Ascending aorta (tissue), 2 donors: ENCODE measurements at places on chromosomes 16 and 17. TPM values are rescaled to one million over a fixed set of nuclear protein-coding genes. Genes with fewer than 3 reads are reported as not detected.
A peak's percentile ranks its signal among the peaks of the same experiment; 100 is the strongest.

DNA sequence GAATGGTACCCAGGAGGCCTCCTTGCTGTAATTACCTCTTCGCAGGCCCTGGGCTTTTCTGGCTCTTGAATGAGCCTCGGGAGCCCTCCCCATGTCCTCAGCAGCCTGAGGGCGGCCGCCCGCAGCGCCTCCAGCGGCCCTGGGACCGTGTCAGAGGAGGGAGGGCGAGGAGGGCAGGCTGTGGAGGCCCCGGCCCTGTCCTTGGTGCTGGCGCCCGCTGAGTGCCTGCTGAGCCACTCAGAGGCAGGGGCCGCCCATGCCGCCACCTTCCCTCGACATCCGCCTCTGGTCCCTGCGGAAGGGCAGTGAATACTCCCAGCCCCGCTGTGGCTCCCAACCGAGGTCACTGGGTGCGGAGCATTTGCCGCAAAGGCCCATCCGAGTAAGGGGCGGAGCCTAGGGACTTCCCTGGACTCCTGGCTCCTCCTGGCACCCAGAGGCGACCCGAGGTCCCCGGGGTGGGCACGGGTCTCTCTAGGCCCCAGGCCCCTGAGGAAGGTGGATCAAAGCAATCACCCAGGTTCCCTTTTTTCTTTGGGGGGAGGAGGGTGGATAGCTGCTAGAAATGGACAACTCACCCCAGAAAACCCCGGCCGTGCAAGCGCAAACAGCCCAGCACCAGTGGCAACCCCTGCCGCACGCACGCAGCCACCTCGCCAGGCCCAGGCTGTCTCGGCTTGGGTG is 2.8 kb downstream of the RBFOX3 start:
- DNase-seq = no peak
- peaks cover 11% of the 10 kb centered on the region for H3K27me3 ChIP-seq
- H3K27ac ChIP-seq = no peak overlapping the region
- no peak overlapping the region for H3K4me3 ChIP-seq
- no peaks in the 10 kb centered on the region for H3K4me1 ChIP-seq
- no peaks in the 10 kb centered on the region for H3K36me3 ChIP-seq

DNA sequence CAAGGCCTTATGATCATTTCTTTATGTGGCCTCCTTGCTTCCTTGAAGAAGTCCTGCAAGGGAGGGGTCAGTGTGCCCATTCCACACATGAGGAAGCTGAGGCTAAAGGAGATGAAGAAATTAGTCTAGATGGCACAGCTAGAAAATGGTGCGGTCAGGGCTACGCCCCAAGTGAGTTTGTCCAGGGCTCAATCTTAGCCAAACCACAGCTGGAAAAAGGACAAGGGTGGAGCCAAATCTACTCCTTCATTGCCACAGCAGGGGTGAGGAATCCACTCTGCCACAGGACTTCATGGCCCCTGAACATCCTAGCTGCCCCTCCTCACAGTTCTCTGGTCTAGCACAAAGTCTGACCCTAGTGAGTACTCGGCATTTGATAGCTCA is 16.2 kb downstream of the BEAN1 start:
- no peaks in the 10 kb centered on the region for H3K36me3 ChIP-seq
- no peak for DNase-seq
- H3K4me1 ChIP-seq = no peaks in the 10 kb centered on the region
- H3K4me3 ChIP-seq = no peak overlapping the region

The LGALS9B gene
- not detected for total RNA-seq

DNA sequence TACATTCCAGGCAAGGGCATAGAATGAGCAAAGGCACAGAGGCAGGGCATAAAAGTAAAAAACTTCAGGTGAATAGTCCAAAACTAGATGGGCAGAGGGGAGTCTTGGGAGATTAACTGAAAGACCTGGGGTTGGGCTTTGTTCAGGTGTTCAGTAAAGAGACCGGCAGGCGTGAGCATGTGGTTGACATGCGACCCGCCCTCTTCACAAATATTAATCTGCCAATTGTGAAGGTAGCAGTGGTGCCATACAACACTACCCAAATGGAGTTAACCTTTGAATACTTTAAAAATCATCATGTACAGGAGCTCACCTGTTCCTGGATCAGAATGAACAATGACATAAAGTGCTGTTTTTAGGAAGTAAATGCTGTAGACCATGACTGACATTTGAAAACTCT is 225.5 kb downstream of the LGALS9B start:
- peaks cover 16% of the 10 kb centered on the region for H3K36me3 ChIP-seq
- H3K27ac ChIP-seq = no peak overlapping the region
- H3K27me3 ChIP-seq = no peaks in the 10 kb centered on the region
- H3K4me1 ChIP-seq = no peaks in the 10 kb centered on the region
- H3K4me3 ChIP-seq = no peak overlapping the region
- no peak for DNase-seq

- no peak for DNase-seq
- peaks cover 35% of the 10 kb centered on the region for H3K36me3 ChIP-seq
Observed at GRCh38 chr16:19542138-19542821, 13.2 kb upstream of the VPS35L start.

The KRT40 gene
- total RNA-seq = not detected

DNA sequence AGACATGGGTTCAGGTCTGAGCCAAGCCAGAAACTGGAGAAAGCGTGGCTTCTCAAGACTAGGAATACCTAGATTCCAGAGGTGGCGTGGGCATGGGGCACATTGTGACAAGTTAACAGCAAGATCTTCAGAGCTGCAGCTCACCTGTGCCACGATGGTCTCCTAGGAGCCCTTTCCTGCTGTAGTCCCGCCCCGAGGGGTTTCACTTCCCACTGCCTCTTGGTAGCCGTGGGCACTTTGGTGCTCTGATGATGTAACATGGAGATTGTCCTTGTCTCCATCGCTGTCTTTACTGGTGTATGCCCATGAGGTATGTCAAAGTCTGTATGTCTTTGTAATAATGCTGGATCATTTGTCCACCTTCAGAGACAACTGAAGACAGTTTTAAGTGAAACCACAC is 89.7 kb downstream of the WWOX start:
- no peak overlapping the region for H3K27ac ChIP-seq
- H3K27me3 ChIP-seq = no peaks in the 10 kb centered on the region
- H3K36me3 ChIP-seq = no peaks in the 10 kb centered on the region

- no peak overlapping the region for H3K27ac ChIP-seq
- no peak for DNase-seq
- H3K4me1 ChIP-seq = peaks cover 22% of the 10 kb centered on the region
- H3K4me3 ChIP-seq = no peak overlapping the region
- H3K27me3 ChIP-seq = peaks cover 3% of the 10 kb centered on the region
Observed at GRCh38 chr17:14303343-14304221, 2.7 kb downstream of the HS3ST3B1 start.

- no peak for DNase-seq
- no peaks in the 10 kb centered on the region for H3K4me1 ChIP-seq
- H3K27ac ChIP-seq = no peak overlapping the region
- H3K36me3 ChIP-seq = no peaks in the 10 kb centered on the region
Observed at GRCh38 chr17:41657936-41658335, 30.7 kb upstream of the EIF1 start.

The RASD1 gene
- 293 TPM for total RNA-seq

GRCh38 chr17:45294506-45294905 is 22.3 kb downstream of the MAP3K14 start:
- H3K4me3 ChIP-seq = no peak overlapping the region
- DNase-seq = no peak
- peaks cover 4% of the 10 kb centered on the region for H3K36me3 ChIP-seq
- H3K4me1 ChIP-seq = peaks cover 61% of the 10 kb centered on the region
- peak overlapping the region; percentile 81 for H3K27ac ChIP-seq

DNA sequence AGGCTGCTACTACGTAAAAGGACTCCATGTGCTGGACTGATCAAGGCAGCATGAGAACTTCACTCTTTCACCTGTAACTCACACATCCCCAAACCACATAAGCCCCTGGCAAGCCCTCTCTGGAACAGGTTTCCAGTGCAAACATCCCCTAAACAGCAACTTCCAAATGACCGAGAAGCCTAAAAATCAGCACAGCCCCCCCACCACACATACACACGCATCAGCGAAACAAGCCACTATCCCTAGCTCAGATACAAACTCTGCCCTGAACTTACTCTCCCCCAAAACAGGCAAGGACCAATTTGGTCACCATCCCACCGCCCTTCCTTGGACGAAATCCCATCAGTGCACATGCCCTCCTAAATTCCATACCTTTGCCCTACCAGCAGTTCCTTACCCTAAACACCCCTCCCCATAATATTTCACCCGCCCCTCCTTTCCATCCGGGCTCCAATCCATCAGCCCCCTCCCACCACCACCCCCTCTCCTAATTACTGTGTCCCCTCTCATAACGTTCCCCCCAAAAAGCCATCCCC is 735 bp downstream of the LSM12 start:
- H3K4me1 ChIP-seq = peaks cover 22% of the 10 kb centered on the region
- peak overlapping the region; percentile 94 for H3K27ac ChIP-seq
- no peaks in the 10 kb centered on the region for H3K27me3 ChIP-seq
- H3K36me3 ChIP-seq = no peaks in the 10 kb centered on the region
- no peak for DNase-seq

DNA sequence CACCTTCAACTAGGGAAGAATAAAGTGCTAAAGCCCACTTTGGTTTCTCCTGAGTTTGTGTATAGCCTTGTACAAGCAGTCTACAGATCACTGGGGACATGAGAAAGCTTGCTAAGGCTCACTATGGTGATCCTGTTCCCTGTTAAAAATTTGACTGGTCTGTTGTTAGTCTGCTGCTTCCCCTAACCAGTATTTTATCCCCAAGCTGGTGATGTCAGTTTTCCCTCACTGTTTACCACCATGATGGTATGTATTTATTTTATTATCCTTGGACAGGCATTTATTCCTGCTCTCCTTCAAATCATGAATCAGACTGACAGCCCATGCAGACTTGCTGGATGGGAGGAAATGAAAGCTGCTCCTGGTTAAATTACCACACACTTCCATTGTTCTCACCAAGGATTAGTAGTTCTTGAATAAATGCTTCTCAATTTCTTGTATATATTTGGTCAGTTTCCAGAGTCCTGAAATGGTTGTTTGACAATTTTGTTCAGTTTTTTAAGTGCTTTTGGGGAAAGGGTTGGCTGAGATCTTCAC is 99.6 kb downstream of the CA4 start:
- H3K4me3 ChIP-seq = no peak overlapping the region
- peaks cover 9% of the 10 kb centered on the region for H3K36me3 ChIP-seq
- DNase-seq = no peak
- no peaks in the 10 kb centered on the region for H3K4me1 ChIP-seq

The JPT2 gene
- 18.3 TPM for total RNA-seq

The CORO6 gene
- total RNA-seq = 22.0 TPM

DNA sequence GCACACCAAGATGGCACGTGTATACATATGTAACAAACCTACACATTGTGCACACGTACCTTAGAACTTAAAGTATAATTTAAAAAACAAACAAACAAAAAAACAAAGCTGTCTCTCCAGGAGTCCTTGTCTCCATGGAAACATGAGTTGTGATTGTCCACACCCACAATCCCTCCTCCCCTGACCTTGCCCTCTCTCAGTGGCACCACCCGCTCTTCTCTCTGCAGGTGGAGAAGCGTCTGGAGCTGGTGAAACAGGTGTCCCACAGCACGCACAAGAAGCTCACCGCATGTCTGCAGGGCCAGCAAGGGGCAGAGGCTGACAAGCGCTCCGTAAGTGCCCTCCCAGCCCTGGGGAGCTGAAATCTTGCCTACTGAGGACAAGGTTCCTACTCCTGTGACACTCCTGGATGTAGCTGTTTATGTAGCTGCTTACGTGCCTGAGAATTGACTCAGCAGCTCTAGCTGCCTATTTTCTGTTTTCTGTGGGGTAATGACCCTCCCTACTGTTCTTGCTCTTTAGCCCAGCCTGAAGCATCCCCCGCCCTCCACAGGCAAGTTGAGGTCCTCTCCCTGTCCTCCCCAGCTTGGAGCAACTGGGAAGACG is 107.0 kb downstream of the ARHGAP44 start:
- no peak overlapping the region for H3K27ac ChIP-seq
- H3K36me3 ChIP-seq = no peaks in the 10 kb centered on the region
- no peak overlapping the region for H3K4me3 ChIP-seq

The PRSS33 gene
- 15.4 TPM for total RNA-seq

The SCNN1B gene
- 16.1 TPM for total RNA-seq
